Stimulated activated CD8-positive, alpha-beta memory T cell treated with anti-CD3 and anti-CD28 coated beads, Interleukin-2, amount 100 ng/mL, for 1 hour (primary cell): ENCODE measurements at places on chromosomes 5 and 9.

- DNase-seq: no peak
Measured at GRCh38 chr9:12784461-12785259, 9.8 kb downstream of the LURAP1L start.

DNA sequence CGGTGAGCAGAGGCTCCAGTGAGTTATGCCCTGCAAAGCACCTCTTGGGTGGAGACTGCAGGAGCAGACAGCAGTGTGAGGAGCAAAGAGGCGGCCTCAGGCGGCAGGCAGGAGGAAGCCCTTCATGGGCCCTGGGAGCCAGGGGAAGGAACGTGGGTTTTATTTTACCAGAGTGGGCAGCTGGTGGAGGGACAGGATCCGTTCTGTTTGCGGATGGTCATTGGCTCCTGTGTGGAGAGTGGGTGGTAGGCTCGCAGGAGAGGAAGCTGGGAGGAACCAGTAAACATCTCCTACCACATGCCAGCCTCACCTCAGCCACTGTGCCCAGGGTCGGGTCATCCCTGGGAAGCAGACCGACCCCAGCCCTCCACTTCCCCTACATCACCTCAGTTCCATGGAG, 24.4 kb downstream of the HNRNPH1 start:
- no peak for DNase-seq

DNA sequence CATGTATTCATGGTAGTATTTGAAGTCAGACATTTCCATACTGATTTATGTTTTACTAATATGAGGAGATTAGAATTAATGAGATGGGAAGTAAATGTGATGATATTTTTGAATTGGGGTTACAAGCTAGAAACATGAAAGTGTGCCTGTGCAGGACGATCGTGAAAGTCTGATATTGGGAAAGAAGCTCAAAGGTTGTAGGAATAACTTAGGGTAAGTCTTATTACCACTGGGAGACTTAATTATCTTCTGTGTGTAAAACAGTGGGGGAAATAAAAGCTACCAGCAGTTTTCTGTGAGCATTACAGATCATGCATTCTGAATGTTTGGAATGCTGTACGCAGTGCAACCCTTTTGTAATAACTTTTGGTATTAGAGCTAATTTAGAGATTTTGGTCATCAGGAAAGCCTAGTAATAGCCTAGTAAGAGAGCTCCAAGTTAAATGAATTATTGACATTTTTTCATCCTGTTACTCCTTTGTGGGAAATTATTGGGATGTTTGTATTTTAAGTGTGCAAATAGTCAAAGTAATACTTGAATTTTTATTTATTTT, 153.9 kb downstream of the PCSK5 start:
- DNase-seq: no peak

GRCh38 chr9:33264003-33264472, 470 bp downstream of the BAG1 start:
- no peak for DNase-seq

DNA sequence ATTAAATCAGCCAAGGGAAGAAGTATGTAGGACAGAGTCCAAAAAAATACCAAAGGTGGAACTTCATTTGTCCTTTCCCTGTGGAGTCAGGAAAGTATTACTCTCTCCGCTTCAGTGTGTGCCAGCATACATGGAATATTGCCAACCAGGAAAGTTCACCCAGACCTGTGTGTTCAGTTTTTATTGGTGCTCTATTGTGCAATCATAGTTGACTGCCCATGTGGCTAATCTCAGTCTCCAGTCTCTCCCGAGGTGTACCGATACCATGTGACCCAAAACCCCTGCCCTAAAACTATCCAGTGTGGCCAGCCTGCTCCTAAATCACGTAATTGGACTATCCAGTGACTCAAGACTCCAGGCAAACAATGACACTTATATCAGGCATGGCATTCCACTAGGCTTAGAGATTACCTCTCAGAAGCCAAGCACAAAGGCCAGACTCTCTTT, 38.8 kb downstream of the NFX1 start:
- DNase-seq: no peak

- no peak for DNase-seq
Measured at GRCh38 chr5:57783693-57784092, 301.1 kb upstream of the ACTBL2 start.

DNA sequence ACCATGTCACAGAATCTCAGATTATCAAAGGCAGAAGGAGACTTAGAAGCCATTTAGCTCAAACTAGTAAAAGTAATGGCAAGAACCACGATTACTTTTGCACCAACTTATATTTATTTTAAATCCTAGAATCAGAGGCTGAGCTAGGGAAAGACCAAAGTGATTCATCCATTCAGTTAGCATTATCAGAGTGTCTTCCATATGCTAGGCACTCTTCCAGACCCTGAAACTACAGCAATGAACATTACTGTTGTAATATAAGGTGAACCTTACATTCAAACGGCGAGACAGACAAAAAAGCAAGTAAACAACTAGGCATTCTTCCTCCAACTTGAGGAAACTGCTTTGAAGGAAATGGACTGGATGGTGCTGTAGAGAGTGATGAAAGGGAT, 7.9 kb downstream of the PDE6A start:
- no peak for DNase-seq

GRCh38 chr5:175491223-175491622, 12.9 kb downstream of the SFXN1 start:
- DNase-seq: no peak

DNA sequence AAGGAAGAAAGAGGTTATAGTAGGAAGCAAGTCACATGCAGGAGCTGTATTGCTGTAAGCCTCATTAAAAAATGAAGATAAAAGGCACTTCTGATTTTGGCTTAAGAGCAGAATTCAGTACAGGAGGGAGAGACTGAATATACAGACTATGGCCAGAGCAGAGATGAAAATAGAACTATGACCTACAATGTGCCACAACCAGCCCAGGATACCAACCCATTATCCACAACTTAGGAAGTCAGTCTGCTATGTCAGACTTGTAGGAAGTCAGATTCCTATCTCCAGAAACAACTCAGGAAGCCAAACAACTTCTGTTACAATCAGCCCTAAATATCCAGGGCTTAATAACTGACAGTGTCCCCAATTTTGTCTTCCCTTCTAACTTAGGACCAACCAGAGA, 156.2 kb upstream of the ANKH start:
- no peak for DNase-seq

DNA sequence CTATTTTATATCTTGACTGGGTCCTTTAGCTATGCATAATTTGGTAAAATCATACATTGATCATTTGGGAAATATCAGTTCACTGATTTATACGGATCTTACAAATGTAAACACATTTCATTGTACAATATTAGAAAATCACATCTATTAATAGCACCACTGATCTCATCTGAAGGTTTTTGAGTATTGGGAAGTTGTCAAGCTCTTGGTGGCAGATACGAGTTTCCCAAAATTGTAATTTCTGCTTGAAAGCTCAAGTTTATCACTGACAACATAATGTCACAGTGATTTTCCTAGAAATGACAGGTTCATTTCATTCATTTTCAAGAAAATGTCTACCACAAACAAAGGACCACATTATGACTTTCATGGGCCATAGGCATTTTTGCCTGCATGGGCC, 3.0 kb upstream of the MACROH2A1 start:
- DNase-seq: no peak

GRCh38 chr5:43065387-43065947, 25.3 kb upstream of the ANXA2R start:
- no peak for DNase-seq

DNA sequence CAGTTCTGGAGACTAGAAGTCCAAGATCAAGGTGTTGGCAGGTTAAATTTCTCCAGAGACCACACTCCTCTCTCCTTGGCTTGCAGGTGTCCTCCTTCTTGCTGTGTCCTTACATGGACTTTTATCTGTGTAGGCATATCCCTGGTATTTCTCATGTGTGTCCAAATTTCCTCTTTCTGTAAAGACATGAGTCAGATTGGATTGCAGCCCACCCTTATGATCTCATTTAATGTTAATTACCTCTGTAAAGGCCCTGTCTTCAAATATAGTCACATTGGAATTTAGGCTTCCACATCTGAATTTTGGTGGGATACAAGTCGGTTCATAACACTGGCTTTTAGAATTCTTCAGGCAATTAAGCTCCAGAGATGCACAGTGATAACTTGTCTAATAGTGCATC, 322.2 kb upstream of the GRIA1 start:
- no peak for DNase-seq

DNA sequence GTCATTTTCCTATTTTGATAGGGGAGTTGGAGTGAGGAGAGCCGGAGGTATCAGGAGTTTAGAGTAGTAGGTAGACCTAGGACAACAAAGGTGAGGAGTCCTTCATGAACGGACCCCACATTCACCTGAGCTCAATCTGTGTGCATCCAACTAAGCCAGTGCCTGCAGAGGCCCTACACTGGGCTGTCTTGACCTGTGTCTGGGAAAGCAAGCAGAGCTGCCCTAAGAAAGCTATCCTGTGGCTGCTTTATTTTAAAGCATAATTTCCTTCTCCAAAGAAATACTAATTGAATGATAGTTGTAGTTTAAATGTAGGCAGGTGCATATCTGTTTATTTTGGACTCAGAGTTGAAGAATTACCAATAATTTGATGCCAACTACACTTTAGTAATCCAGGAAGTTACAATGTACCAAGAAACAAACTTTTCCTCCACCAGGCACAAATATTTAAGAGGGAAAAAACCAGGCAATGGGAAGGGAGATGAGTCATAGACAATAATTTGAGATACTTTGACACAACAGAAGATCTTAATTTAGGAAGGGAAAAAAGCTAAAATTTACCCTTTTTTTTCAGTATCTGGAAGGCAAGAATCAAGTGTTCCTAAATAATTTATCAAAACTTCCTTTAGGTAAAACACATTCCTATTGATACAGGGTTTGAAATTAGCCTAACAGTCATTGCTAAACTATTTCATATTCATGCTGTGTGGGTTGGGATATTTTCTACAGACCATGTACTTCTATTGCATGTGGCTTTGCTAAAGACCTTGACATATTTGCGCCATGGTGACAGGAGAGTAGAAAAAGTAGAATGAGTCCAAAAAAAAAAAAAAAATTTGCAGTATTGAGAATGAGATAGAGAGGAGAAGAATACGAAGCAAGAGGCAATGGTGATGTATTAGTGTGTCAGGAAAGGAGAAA, 376.6 kb upstream of the TUSC1 start:
- DNase-seq: no peak

- no peak for DNase-seq
Measured at GRCh38 chr9:125979383-125979782, 232.2 kb downstream of the PBX3 start.
